ENCODE measurements at places on chromosomes 12 and 14. TPM values are rescaled to one million over a fixed set of nuclear protein-coding genes. Genes with fewer than 3 reads are reported as not detected.

The PRICKLE1 gene
- 7.2 TPM for total RNA-seq

The TMEM63C gene
- not detected for total RNA-seq

The KLHL42 gene
- 19.1 TPM for total RNA-seq

The KIF26A gene
- 2.4 TPM for total RNA-seq

The SMARCC2 gene
- total RNA-seq: 101 TPM

The MYRFL gene
- not detected for total RNA-seq

DNA sequence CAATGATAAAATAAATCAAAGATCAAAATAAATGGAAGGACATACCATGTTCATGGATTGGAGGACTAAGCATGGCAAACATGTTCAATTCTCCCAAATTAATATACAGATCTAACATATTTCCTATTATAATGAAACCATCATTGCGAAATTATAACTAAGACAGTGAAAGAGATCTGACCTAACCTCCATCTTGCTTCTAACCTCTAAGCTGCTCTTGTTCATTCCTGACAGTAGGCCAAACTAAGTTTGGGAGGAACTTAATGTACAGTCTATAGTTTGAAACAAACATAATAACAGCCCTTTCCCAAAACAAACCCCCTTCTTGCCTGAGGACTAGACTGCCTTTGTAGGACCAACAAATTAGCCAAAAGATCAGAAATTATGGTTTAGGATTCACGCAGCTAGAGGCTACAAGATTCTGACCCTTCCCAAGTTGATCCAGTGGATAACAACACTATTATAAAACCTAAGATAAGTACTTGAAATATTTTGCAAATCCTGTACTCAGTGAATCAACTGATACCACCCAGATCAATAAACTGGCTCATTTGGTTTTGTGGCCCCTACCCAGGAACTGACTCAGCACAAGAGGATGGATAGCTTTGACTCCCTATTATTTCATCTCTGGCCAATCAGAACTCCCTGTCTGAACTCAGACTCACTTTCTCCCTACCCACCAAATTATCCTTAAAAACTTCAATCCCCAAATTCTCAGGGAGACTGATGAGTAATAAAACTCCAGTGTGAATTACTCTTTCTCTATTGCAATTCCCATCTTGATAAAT lies 41.7 kb upstream of the OR5AU1 start:
- DNase-seq: no peak

- no peak for DNase-seq
Observed at GRCh38 chr14:32304296-32304695, 24.8 kb upstream of the AKAP6 start.

DNA sequence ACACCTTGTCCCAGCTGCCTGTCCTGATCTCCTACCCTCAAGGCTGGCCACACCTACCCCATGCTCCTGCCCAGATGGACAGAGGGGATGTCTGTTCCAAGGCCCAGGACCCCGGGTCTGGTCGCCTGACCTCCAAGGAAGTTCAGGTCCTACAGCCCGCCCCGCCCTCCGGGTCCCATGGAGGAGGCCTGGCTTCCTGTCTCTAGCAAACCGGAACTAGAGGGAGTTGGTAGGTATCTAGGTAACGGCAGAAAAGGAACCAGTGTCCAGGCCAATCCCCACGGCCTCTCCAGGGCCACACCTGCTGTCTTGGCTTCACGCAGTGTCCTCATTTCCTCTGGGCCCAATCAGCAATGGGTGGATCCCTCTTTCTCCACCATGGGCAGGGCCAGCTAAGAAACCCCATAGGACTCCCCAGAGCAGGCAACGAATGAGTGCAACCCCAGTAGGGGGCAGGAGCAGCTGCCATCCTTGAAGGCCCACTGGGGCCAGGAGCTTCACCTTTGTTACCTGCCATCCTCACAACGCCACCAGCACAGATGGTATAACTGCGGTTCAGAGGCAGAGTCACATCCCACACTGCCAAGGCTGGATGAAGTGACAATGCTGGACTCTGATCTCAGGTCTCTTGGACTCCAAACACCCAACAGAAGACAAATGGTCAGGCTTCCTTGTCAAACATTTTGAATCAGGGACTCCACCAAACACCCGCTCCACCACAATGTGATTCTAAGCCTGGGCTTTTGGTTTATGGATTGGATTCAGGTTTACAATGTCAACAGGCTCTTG lies 25.1 kb upstream of the RPLP0 start:
- DNase-seq: no peak

DNA sequence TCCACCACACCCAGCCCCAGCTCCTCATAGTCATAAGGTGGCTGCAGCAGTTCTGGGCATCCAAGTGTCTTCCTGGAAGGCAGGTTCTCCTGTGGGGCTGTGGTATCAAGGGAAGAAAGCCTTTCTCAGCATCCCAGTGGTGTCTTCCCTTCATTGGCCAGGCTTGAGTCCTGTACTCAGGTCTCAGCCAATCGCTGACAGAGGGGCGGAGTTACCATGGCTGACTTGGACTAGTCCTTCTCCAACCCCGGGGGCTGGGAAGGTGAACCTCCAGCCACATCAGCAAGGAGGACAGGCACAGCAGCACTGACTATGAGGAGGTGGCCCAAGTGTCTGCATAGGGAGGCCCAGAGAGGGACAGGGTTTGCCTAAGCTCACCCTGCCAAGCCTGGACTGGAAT lies 64.0 kb upstream of the SLC24A4 start:
- DNase-seq: no peak

Data from omental fat pad (tissue), 4 donors.